ENCODE measurements at places on chromosomes 3 and 15. TPM values are rescaled to one million over a fixed set of nuclear protein-coding genes. Genes with fewer than 3 reads are reported as not detected.

The AMIGO3 gene
- polyA plus RNA-seq = 1.5 TPM

- H3K27ac ChIP-seq = no peak overlapping the region
- no peaks in the 10 kb centered on the region for H3K27me3 ChIP-seq
- no peak for DNase-seq
- no peaks in the 10 kb centered on the region for H3K4me1 ChIP-seq
These were observed 311.5 kb downstream of the CNTN3 start for GRCh38 chr3:74302969-74303368.

GRCh38 chr15:51244423-51244869 lies 94.0 kb downstream of the CYP19A1 start:
- H3K36me3 ChIP-seq = no peaks in the 10 kb centered on the region
- no peak overlapping the region for H3K4me3 ChIP-seq
- no peak overlapping the region for H3K27ac ChIP-seq

- H3K27me3 ChIP-seq = no peaks in the 10 kb centered on the region
- no peak overlapping the region for H3K27ac ChIP-seq
- H3K4me3 ChIP-seq = no peak overlapping the region
- no peaks in the 10 kb centered on the region for H3K4me1 ChIP-seq
- no peak for DNase-seq
These were observed 674.4 kb downstream of the NTRK3 start for GRCh38 chr15:87582169-87582568.

The CORO2B gene
- polyA plus RNA-seq = 43.2 TPM

GRCh38 chr3:156300371-156300770 lies 180.0 kb downstream of the KCNAB1 start:
- no peak for DNase-seq
- no peaks in the 10 kb centered on the region for H3K36me3 ChIP-seq
- peaks cover 2% of the 10 kb centered on the region for H3K4me1 ChIP-seq
- no peak overlapping the region for H3K27ac ChIP-seq
- no peaks in the 10 kb centered on the region for H3K27me3 ChIP-seq
- no peak overlapping the region for H3K4me3 ChIP-seq

DNA sequence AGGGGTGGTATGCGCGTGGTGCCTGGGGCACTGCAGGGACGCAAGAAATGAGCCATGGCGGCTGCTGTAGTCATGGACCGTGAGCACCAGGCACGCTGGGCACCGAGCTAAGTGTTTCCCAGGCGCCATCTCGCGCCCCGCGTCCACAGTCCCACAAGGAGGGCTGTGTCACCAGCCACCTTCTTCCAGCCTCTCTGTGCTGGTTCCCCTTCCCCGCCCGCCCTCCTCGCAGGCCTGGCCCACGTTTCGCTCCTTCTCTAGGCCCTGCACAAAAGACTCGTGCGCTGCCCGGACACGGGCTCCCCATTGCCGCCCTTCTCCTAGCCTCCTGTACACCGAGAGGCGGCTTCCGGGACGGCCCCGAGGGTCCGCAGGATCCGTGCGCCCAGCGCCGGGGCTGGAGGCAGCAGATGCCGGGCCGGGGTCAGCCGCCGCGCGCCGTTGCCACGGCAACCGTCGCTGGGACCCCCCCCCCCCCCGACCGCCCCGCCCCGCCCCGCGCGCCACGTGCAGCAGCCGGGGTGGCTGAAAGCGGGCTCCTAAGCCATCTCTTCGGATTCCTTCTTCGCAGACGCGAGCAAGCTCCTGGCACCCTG lies 113.4 kb downstream of the SRGAP3 start:
- DNase-seq = no peak
- H3K4me1 ChIP-seq = no peaks in the 10 kb centered on the region
- H3K27me3 ChIP-seq = peaks cover 18% of the 10 kb centered on the region
- no peak overlapping the region for H3K27ac ChIP-seq
- H3K4me3 ChIP-seq = no peak overlapping the region
- H3K36me3 ChIP-seq = no peaks in the 10 kb centered on the region

DNA sequence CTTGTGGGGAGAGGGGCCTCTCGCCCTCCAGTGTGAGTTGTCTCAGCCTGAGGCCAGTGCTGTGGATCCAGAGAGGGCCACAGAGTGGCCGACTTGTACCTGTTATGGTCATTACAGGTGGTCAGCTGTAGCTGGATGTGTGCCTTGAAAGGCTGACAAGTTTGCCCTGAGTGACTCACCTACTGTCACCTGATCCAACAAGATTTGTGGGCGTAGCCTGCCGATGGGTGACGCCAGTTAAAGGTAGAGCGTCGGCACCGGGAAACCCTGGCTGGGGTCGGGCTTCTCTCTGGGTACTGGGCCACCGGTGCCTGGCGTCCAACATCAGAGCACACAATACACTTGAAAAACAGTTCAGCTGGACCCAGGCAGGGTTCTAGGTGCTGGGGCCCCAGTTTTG lies 2.8 kb upstream of the ISG20 start:
- peaks cover 18% of the 10 kb centered on the region for H3K4me1 ChIP-seq
- peaks cover 19% of the 10 kb centered on the region for H3K36me3 ChIP-seq
- no peak overlapping the region for H3K4me3 ChIP-seq
- no peak overlapping the region for H3K27ac ChIP-seq
- no peaks in the 10 kb centered on the region for H3K27me3 ChIP-seq
- DNase-seq = no peak
